ENCODE measurements at places on chromosomes 11 and 22. TPM values are rescaled to one million over a fixed set of nuclear protein-coding genes. Genes with fewer than 3 reads are reported as not detected.

DNA sequence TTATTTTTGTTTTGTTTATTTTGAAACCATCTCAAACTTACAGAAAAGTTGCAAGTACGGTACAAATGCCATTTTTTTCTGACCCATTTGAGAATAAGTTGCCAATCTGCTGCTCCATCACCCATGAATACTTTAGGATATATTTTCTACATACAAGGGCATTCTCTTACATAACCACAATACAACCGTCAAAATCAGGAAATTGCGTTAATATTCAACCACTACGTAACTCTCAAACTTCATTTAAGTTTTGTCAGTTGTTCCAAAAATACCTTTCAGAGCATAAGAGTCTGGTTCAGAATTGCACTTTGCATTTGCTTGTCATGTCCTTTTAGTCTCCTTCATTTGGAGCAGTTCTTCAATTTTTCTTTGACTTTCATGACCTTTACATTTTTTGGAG, 194.3 kb upstream of the BDNF start:
- H3K27ac ChIP-seq, result no peak overlapping the region
- no peak for DNase-seq
- peaks cover 2% of the 10 kb centered on the region for H3K4me1 ChIP-seq
- no peaks in the 10 kb centered on the region for H3K36me3 ChIP-seq
- H3K4me3 ChIP-seq, result no peak overlapping the region
- no peaks in the 10 kb centered on the region for H3K27me3 ChIP-seq

GRCh38 chr22:27213294-27213693, 555.9 kb downstream of the MIAT start:
- H3K27ac ChIP-seq, result no peak overlapping the region
- no peak overlapping the region for H3K4me3 ChIP-seq
- peaks cover 3% of the 10 kb centered on the region for H3K4me1 ChIP-seq
- no peaks in the 10 kb centered on the region for H3K36me3 ChIP-seq
- no peak for DNase-seq

AQP11 gene
- total RNA-seq, result 1.4 TPM

LMO2 gene
- not detected for total RNA-seq

- H3K4me3 ChIP-seq, result no peak overlapping the region
- H3K36me3 ChIP-seq, result peaks cover 2% of the 10 kb centered on the region
- no peak overlapping the region for H3K27ac ChIP-seq
Observed at GRCh38 chr11:8822469-8822868, 88.5 kb upstream of the AKIP1 start.

DNA sequence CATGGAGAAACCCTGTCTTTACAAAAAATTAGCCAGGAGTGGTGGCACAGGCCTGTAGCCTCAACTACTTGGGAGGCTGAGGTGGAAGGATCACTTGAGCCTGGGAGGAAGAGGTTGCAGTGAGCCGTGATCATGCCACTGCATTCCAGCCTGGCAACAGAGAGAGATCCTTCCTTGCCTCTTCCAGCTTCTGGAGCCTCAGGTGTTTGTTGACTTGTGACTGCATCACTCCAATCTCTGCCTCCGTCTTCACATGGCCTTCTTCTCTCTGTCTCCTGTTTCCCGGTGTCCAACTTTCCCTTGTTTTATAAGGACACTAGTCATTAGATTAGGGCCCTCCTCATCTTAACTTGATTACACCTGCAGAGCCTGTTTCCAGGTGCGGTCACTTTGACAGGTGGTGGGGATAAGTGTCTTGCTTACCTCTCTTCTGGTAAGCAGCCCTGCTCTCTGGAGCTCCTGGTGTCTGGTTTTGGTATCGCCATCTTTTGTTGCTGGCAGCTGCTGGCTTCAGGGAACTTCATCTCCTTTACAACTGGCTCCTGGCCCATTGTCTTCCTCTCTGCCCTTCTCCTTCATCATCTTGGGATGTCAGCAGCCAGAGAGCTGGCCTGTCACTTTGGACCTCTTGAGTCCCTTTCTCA, 8.2 kb upstream of the USP2 start:
- no peak for DNase-seq
- no peaks in the 10 kb centered on the region for H3K36me3 ChIP-seq
- H3K4me1 ChIP-seq, result no peaks in the 10 kb centered on the region
- H3K27me3 ChIP-seq, result peaks cover 30% of the 10 kb centered on the region
- H3K4me3 ChIP-seq, result no peak overlapping the region
- H3K27ac ChIP-seq, result no peak overlapping the region

SCGB2A2 gene
- total RNA-seq, result not detected

GRCh38 chr22:39388261-39389011, 11.1 kb upstream of the TAB1 start:
- peak overlapping the region; percentile 40 for H3K4me3 ChIP-seq
- H3K27me3 ChIP-seq, result no peaks in the 10 kb centered on the region
- peaks cover 11% of the 10 kb centered on the region for H3K4me1 ChIP-seq
- peak; percentile 78 for DNase-seq
- no peak overlapping the region for H3K27ac ChIP-seq

ART5 gene
- total RNA-seq, result not detected

- no peaks in the 10 kb centered on the region for H3K36me3 ChIP-seq
- H3K27me3 ChIP-seq, result no peaks in the 10 kb centered on the region
- DNase-seq, result no peak
- no peak overlapping the region for H3K4me3 ChIP-seq
- H3K4me1 ChIP-seq, result no peaks in the 10 kb centered on the region
Observed at GRCh38 chr11:102614485-102614884, 10.6 kb downstream of the MMP20 start.

NCF4 gene
- total RNA-seq, result not detected

DNA sequence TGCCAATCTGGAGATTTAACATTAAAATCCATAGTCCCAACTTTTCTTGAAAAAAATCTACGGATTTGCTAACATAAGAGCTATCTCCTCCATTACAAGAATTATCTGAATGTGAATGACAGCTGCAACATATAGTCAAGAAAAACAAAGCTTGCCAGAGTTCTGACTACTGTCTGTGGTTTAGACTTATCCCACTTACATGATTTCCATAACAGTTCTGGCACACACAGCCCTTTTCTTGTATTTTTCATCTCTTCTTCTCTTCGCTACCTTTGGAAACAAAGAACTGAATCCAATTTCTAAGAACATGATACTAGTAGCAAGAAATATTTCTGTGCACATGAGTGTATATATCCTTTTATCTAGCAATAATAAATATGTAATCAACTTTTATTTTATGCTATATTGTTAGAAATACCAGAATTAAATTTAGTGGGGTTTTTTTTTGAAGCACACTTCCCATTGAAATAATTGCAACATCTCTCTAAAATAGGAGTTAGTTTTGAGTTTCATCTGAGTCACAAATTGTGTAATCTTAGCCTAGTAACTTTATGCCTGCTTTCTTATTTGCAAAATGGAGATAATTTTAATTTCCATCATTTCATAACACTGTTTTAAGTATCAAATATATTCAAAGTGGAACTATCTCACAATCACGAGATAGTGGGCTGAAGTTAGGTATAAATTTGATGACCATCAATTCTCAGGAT, 1217.6 kb downstream of the JRKL start:
- no peaks in the 10 kb centered on the region for H3K36me3 ChIP-seq
- no peak overlapping the region for H3K4me3 ChIP-seq
- H3K27me3 ChIP-seq, result no peaks in the 10 kb centered on the region
- DNase-seq, result no peak
- H3K27ac ChIP-seq, result no peak overlapping the region
- H3K4me1 ChIP-seq, result no peaks in the 10 kb centered on the region

GRCh38 chr11:6637871-6638270, 17.7 kb downstream of the DCHS1 start:
- DNase-seq, result peak; percentile 85
- H3K27me3 ChIP-seq, result no peaks in the 10 kb centered on the region
- H3K27ac ChIP-seq, result no peak overlapping the region
- peaks cover 10% of the 10 kb centered on the region for H3K4me1 ChIP-seq

CARNS1 gene
- under 0.01 TPM for total RNA-seq

SYCE3 gene
- total RNA-seq, result not detected

- no peak within 1 kb of the TSS for H3K4me3 ChIP-seq
- DNase-seq, result no peak
- H3K4me1 ChIP-seq, result peaks cover 2% of the 10 kb centered on the region
- no peaks in the 10 kb centered on the region for H3K36me3 ChIP-seq
- H3K27me3 ChIP-seq, result peaks cover 49% of the 10 kb centered on the region
Observed at GRCh38 chr22:38083931-38084631, at the start of gene SLC16A8. SLC16A8 (minus strand) TSS chr22:38084184; CDS start chr22:38082873, 1,311 bp downstream.

DNA sequence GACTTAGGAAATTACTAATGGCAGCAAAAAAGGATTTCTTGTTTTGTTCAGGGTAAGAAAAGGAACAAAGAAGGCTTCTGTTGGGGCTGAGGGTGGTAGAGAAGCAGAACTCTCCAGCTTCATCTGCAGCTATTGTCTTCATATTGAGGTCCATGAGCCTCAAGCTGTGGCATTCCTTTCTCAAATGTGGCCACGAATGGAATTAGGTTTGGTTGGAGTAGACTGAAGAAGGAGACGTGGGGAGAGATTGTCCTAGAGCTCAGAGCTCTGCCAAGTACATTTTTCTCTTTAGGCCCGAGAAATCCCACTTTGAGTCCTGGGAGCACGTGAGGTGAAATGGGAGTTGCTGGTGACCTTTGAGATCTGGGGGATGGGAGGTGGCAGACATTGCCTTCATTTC, 25.8 kb upstream of the MYOD1 start:
- no peak for DNase-seq
- peaks cover 45% of the 10 kb centered on the region for H3K27me3 ChIP-seq
- H3K4me1 ChIP-seq, result no peaks in the 10 kb centered on the region
- no peak overlapping the region for H3K4me3 ChIP-seq

DNA sequence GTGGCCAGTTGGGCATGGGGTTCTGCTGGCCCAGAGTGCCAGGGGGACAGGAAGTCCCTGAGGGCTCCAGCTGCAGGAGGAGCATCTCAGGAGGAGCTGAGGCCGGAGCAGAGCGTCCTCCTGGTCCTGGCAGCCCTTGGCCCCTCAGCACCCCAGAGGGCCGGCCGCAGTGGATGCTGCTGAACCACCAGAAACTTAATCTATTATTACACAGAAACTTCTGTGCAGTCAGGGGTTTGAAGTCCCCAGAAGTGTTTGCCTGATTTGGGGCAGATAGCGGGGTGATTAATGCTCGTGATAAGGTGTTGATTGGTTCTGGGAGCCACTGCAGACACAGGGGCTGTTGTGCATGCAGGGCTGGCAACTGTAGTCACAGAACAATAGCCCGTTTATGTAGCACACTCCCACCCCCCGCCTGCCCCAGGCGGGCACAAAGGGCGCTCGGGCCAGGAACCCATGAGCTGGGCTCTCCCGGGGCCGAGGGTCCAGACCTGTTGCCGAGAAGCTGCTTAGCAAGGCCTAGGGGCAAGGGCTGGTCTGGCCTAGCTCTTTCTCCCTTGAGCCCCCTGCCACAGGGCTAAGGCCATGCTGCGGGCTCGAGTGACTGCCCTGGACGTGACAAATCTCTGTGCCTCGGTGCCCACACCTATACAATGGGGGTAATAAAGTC, 29.0 kb upstream of the KCNQ1OT1 start:
- H3K27ac ChIP-seq, result no peak overlapping the region
- H3K4me1 ChIP-seq, result peaks cover 3% of the 10 kb centered on the region
- no peaks in the 10 kb centered on the region for H3K36me3 ChIP-seq
- DNase-seq, result no peak
- no peak overlapping the region for H3K4me3 ChIP-seq
- peaks cover 33% of the 10 kb centered on the region for H3K27me3 ChIP-seq

- H3K36me3 ChIP-seq, result peaks cover 2% of the 10 kb centered on the region
- H3K27ac ChIP-seq, result no peak overlapping the region
- no peak overlapping the region for H3K4me3 ChIP-seq
Observed at GRCh38 chr11:130150790-130151189, 8.8 kb upstream of the ST14 start.

GRCh38 chr22:33860386-33860785, 59.9 kb downstream of the LARGE1 start:
- H3K36me3 ChIP-seq, result no peaks in the 10 kb centered on the region
- no peaks in the 10 kb centered on the region for H3K27me3 ChIP-seq
- DNase-seq, result no peak

IL17REL gene
- not detected for total RNA-seq

- peak; percentile 19 for DNase-seq
- H3K27ac ChIP-seq, result no peak overlapping the region
- no peaks in the 10 kb centered on the region for H3K27me3 ChIP-seq
- peaks cover 2% of the 10 kb centered on the region for H3K4me1 ChIP-seq
Observed at GRCh38 chr11:15670520-15671070, 555.9 kb downstream of the INSC start.

GRCh38 chr11:119377961-119378667, 3.4 kb downstream of the USP2 start:
- H3K27ac ChIP-seq, result no peak overlapping the region
- H3K36me3 ChIP-seq, result no peaks in the 10 kb centered on the region
- H3K4me3 ChIP-seq, result no peak overlapping the region

GRCh38 chr11:14656536-14657457, 13.2 kb downstream of the PDE3B start:
- H3K27ac ChIP-seq, result no peak overlapping the region
- H3K27me3 ChIP-seq, result no peaks in the 10 kb centered on the region
- DNase-seq, result no peak
- H3K36me3 ChIP-seq, result no peaks in the 10 kb centered on the region

MAP4K2 gene
- total RNA-seq, result 11.7 TPM

- H3K4me3 ChIP-seq, result no peak overlapping the region
- H3K27ac ChIP-seq, result no peak overlapping the region
- DNase-seq, result peak; percentile 55
- H3K27me3 ChIP-seq, result no peaks in the 10 kb centered on the region
Observed at GRCh38 chr11:16454289-16454863, 98.0 kb upstream of the SOX6 start.

KIAA1671 gene
- under 0.01 TPM for total RNA-seq

- DNase-seq, result no peak
- no peak overlapping the region for H3K4me3 ChIP-seq
- H3K36me3 ChIP-seq, result no peaks in the 10 kb centered on the region
- H3K27me3 ChIP-seq, result no peaks in the 10 kb centered on the region
Observed at GRCh38 chr22:35559354-35560005, 18.8 kb downstream of the RASD2 start.

DNA sequence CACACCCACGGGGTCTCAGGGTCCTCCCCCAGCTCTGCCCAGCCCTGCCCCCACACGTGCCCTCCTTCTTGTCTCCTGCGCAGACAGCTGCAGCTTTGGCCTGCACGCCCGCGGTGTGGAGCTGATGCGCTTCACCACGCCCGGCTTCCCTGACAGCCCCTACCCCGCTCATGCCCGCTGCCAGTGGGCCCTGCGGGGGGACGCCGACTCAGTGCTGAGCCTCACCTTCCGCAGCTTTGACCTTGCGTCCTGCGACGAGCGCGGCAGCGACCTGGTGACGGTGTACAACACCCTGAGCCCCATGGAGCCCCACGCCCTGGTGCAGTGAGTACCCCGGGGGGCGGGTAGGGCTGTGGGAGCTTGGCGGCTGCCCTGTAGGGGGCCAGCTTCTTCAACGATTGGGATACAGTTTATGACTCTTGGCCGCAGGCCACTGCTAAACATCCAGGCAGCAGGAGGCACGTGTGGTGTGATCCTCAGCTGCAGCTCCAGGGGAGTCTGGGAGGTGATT, 30.8 kb downstream of the ST14 start:
- no peaks in the 10 kb centered on the region for H3K36me3 ChIP-seq
- no peak for DNase-seq
- H3K4me1 ChIP-seq, result no peaks in the 10 kb centered on the region
- no peak overlapping the region for H3K27ac ChIP-seq
- H3K27me3 ChIP-seq, result peaks cover 13% of the 10 kb centered on the region

GRCh38 chr11:76368490-76368889, 12.4 kb downstream of the THAP12 start:
- no peak overlapping the region for H3K4me3 ChIP-seq
- H3K27ac ChIP-seq, result no peak overlapping the region
- H3K27me3 ChIP-seq, result no peaks in the 10 kb centered on the region
- H3K36me3 ChIP-seq, result peaks cover 2% of the 10 kb centered on the region
